ENCODE measurements at places on chromosomes 13 and 19. TPM values are rescaled to one million over a fixed set of nuclear protein-coding genes. Genes with fewer than 3 reads are reported as not detected.

- H3K4me3 ChIP-seq, result no peak overlapping the region
- no peaks in the 10 kb centered on the region for H3K4me1 ChIP-seq
- no peaks in the 10 kb centered on the region for H3K36me3 ChIP-seq
Observed at GRCh38 chr13:59121507-59121906, 1042.2 kb downstream of the DIAPH3 start.

DNA sequence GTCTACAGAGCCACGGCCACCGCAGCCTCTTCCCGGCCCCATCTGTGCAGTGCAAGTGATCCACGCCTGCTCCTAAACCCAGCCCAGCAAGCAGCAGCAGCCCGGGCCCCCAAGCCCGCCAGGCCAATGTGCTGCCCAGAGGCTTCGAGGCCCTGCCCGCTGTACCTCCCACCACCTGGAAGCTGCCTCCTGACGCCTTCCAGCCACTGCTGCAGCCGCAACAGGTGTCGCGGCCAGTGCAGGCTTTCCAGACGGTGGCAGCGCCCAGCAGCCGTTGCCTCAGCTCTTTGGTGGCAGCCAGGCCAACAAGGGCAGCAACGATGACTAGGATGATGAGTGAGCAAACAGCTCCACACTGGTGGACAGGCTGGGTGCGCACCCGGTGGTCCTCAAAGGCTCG lies 50.2 kb upstream of the TPM4 start:
- no peak overlapping the region for H3K4me3 ChIP-seq
- DNase-seq, result no peak
- H3K4me1 ChIP-seq, result peaks cover 8% of the 10 kb centered on the region
- H3K36me3 ChIP-seq, result no peaks in the 10 kb centered on the region
- no peak overlapping the region for H3K27ac ChIP-seq
- peaks cover 10% of the 10 kb centered on the region for H3K27me3 ChIP-seq

GRCh38 chr19:15722956-15723355 lies 4.9 kb upstream of the OR10H2 start:
- peaks cover 6% of the 10 kb centered on the region for H3K27me3 ChIP-seq
- no peak for DNase-seq
- no peak overlapping the region for H3K4me3 ChIP-seq
- H3K4me1 ChIP-seq, result no peaks in the 10 kb centered on the region

SCEL gene
- total RNA-seq, result not detected

PSG5 gene
- total RNA-seq, result 53.1 TPM

TEX26 gene
- not detected for total RNA-seq
